ENCODE measurements at places on chromosomes 1 and 21.

DNA sequence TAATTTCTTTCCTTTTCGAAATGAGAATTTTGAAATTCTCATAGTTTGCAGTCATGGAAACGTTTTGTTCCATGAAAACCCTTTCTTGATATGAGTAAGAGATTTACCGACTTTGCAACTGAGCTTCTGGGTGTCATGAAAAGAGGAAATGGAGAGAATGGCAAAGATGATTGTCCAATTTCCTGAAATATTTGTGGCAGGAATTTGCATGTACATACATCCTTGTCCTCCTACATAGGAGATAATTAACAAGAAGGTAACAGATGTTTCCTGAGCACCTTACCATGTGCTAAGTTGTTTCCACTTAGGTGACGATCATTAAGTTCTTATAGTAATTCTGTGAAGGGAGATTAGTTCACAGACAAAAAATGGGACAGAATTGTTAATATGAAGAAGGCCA lies 170.7 kb downstream of the NEGR1 start:
- no peak for DNase-seq

GRCh38 chr1:196136396-196136795 lies 471.8 kb downstream of the KCNT2 start:
- DNase-seq: no peak

GRCh38 chr1:27773826-27774445 lies 917 bp downstream of the STX12 start:
- peak; percentile 62 for DNase-seq

DNA sequence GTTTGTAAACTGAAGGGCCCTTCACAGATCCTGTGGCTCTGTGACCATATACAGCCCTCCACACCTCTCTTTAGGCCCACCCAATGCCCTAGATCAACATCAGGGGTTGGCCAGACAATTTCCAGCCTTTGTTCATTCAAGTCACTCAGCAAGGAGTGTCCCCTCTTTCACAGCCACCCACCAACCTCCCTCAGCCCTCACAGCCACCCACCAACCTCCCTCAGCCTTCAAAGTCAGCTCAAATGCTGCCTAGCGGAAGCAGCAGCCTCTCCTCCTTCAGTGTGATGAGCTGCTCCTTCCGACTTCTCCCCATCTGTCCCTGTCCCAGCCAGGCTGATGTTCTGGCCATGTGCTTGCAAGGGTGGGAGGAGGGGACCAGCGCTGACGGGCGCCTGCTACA lies 71.4 kb downstream of the DMRTB1 start:
- DNase-seq: no peak

DNA sequence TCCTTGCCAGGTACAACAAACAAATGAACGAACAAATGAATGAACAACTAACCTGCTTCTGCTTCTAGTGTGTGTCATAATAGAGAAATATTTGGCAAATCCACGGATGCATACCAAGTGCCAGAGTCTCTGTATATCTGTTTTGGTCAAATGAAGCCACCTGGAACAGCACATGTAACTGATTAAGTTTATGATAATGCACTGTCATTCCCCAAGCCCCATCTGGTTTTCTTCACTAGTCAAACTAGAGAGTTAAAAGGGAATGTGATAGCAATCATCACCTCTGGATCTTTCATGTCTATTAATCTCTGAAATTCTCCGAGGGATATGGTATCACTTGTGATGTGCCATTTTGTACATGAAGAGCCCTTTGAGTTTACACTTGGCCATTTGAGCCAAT lies 21.0 kb upstream of the SCAF4 start:
- DNase-seq: no peak

DNA sequence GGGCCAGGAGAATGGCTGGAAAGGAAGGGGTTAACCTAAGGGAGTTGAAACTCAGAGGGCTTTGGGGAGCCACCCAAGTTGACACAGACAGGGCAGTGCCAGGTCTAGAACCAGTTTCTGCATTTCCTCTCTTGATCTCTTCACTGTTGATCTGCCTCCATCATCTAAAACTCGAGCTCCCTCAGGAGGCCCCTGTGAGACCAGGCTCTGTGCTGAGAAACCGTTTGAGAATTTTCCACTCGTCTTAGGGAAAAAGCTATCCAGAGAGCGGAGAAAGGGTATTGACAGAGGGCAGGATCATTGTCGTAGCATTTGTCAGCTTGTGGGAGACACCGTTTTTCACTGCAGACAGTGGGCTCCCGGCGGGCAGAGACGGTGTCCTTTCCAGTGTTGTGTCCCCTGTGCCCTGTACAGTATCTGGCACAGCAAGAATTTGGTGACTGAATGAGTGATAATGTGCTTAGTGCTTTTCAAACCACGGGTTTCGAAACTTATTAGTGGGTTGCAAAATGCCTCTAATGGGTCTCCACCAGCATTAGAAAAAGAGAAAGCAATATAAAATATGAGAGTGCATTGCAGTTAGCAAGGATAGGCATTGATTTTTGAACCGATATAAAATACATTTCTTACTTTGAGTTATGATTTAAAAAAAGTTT lies 31.1 kb downstream of the PROK1 start:
- no peak for DNase-seq

DNA sequence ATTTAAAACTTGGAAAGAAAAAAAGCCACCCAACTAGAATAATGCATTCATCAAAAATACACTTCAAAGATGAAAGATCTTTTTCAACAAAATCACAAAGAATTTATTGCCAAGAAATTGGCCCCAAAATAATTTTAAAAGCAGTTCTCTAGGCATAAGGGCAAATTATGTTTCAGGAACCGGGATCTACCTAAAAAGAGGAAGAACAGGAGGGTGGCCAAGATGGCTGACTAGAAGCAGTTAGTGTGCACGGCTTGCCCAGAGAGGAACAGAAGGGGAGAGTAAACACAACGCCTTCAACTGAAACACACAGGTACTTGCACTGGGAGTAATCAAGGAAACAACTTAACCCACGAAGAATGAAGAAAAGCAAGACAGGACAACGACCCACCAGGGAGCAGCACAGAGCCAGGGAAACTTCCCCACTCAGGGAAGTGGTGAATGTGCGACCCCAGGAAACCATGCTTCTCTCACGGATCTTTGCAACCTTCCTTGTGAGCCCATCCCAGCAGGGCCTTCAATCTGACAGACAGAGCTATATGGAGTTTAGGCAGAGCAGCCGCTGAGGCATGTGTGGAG lies 46.1 kb downstream of the ACKR1 start:
- DNase-seq: no peak

GRCh38 chr1:89723863-89724262 lies 90.9 kb downstream of the LRRC8C start:
- no peak for DNase-seq

DNA sequence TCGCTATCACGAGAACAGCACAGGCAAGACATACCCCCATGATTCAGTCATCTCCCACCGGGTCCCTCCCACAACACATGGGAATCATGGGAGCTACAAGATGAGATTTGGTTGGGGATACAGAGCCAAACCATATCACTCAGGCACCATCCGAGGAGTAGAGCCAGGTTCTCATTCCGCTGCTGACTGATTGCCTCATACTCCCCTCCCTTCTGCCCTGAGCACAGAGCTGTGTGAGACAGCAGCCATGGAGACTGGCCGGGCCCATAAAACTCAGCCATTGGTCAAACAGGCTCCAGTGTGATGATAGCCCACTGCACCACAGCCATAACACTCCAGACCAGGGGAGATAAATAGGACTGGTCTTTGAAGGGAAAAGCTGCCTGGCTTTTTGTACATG lies 22.6 kb downstream of the TTC4 start:
- no peak for DNase-seq

- DNase-seq: no peak
These were observed 73.1 kb downstream of the KIF1B start for GRCh38 chr1:10283318-10283984.

DNA sequence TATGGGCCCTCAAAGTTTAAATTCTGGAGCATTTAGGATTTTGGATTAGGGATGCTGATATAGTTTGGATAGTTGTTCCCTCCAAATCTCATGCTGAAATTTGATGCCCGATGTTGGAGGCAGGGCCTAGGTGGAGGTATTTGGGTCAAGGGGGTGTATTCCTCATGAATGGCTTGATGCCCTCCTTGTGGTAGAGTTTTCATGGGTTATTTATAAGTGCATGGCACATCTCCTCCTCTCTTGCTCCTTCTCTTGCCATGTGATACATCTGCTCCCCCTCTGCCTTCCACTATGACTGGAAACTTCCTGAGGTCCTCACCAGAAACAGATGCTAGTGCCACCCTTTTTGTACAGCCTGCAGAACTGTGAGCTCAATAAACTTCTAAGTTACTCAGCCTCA lies 17.5 kb upstream of the NKAIN1 start:
- DNase-seq: no peak

GRCh38 chr1:116852910-116853309 lies 56.8 kb upstream of the PTGFRN start:
- no peak for DNase-seq

DNA sequence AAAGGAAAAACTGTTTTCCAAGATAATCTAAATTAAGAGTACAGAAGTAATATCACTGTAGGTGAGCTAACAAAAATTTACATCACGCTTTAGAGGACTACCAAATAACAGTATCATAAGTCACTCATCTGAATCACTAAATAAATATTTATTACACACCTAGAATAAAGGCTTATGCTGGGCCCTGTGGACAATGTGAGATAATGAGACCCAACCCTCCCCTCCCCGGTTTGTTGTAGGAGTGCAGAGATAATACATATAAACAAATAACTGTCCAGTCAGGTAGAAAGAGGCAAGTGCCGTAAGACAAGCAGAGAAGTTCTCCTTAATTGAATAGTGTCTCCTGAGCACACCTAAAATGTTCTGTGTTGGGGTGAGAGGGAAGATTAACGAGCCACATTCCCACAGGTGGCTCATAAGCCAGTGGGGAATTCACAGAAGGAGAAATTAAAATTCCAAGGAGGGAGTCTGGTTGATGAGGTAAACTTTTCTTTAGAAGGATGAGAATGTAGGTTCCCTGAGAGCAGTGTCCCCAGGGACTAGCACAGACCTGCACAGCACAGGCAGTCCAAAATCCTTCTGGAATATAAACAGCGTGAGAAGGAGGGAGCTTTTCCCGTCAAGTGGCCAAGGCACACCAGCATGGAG lies 241.4 kb downstream of the NFIA start:
- DNase-seq: no peak

DNA sequence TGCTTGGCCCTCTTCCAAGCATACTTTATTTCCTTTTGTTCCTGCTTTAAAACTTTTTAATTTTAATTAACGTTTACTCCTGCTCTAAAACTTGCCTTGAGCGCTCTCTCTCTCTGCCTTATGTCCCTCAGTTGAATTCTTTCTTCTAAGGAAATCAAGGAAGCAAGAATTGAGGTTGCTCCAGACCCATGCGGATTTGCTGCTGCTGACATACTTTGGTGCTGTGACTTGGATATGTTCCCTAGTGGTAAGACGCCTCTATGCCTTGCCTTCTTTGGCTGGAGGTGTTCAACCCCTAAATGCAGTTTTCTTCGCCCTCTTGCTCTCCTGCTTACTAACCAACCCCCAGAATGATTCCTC lies 148.1 kb downstream of the ADSS2 start:
- DNase-seq: no peak

- DNase-seq: peak; percentile 90
These were observed 11.1 kb downstream of the PTP4A2 start for GRCh38 chr1:31926853-31927660.

- no peak for DNase-seq
These were observed 9.4 kb downstream of the UBASH3A start for GRCh38 chr21:42413093-42413492.

DNA sequence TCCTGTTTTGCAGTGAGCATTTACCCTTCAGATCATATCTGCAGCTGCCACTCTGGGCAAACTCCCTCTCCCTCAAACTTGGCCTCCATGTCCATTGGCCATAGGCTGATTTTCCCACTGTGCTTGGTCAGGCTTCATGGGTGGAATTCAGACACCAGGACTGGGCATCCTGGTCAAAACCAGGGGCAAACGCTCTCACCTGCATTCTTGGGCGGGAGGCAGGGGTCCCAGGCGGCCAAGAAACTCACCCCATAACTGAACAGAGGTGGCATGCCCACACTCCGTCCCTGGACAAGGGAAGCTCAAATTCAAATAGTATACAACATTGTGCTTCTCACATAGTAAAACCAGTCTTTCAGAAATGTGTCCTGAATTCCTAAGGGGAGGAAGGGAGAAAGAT lies 81.1 kb upstream of the ZNF648 start:
- no peak for DNase-seq

DNA sequence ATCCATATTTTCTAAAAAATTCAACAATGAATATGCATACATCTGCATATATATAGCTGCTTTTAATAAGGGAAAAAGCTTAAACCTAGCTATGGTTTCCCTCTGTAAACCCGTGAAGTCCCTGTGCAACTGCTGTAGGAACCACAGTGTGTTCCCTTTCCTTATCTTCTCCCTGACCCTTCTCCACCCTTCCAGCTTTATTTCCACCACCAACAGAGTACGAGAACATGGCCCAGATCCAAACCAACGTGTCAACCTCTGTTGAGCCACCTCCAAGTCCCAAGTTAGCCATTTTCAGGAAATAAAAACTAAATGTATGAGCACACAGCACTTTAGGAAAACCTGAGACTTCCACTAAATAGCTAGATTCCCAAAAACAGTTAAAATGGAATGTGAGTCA lies 20.3 kb downstream of the SUSD4 start:
- DNase-seq: no peak

All from pons (tissue), 1 donor.